ENCODE measurements at places on chromosomes 12 and 14.

GRCh38 chr14:83874662-83875061, 1655.3 kb upstream of the FLRT2 start:
- peak; percentile 45 for DNase-seq

- DNase-seq, result no peak
Observed at GRCh38 chr14:71396050-71396677, 488.9 kb downstream of the PCNX1 start.

DNA sequence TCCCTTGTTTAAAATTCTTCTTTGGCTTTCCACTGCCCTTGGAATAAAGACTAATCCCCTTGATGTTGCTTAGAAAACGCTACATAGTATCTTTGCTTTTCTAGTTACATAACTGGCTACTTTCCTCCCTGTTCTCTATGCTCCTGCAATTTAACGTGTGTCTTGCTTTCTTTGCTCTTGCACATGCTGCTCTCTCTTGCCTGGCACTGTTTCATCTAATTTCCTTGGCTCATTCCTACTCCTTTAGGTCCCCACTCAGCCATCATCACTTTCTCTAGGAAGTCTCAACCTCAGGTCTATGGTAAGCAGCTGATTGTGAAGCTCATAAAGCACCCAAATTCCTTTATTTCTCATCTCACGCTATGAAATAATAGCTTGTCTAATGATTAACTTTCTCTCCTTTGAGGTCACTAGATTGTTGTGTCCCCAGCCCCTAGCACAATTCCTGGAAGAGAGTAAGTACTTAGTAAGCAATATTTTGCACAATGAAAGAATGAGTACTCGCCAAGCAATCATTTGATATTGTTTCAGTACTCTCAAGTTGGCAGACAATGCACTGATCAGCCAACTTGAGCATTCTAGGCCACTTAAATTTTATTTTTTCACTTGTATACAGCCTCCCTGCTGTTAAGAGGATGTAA, 3.3 kb downstream of the ALDH6A1 start:
- no peak for DNase-seq

DNA sequence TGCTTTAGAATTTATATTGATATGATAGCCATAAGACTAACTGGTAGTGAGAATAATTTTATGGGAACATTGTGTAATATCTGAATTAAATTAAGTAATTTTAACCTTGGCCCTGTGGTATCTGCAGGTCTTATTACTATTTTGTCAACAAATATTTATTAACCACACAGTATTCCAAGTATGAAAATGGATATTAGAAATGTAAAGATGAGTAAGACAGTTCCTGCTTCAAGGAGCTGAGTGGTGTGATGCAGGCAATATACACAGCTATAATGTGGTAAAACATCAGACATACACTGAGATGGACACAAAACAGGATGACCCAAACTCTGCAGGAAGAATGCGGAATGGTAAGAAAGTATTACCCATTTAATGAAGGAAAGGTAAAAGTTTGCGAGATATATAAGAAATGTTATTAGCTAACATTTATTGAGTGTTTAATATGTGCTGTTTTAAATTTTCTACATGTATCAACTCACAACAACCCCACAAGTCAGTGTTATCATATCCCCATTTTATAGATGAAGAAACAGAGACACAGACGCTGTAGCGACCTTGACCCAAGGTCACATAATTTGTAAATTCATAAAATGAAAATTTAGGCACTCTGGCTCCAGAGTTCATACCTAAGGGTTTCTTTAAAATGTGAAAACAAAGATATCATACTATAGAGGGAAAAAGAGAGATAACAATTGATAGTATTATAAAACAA, 12.7 kb downstream of the ABCD2 start:
- no peak for DNase-seq

GRCh38 chr14:36870776-36871175, 209.1 kb downstream of the PAX9 start:
- DNase-seq, result no peak

All from fibroblast of skin of right biceps (primary cell).